ENCODE measurements at places on chromosomes 1 and 21. TPM values are rescaled to one million over a fixed set of nuclear protein-coding genes. Genes with fewer than 3 reads are reported as not detected.
A peak's percentile ranks its signal among the peaks of the same experiment; 100 is the strongest.

GRCh38 chr1:103348136-103348535, 177.4 kb upstream of the RNPC3 start:
- H3K36me3 ChIP-seq, result no peaks in the 10 kb centered on the region
- no peak overlapping the region for H3K27ac ChIP-seq
- no peaks in the 10 kb centered on the region for H3K27me3 ChIP-seq
- no peaks in the 10 kb centered on the region for H3K4me1 ChIP-seq
- no peak overlapping the region for H3K4me3 ChIP-seq

DNA sequence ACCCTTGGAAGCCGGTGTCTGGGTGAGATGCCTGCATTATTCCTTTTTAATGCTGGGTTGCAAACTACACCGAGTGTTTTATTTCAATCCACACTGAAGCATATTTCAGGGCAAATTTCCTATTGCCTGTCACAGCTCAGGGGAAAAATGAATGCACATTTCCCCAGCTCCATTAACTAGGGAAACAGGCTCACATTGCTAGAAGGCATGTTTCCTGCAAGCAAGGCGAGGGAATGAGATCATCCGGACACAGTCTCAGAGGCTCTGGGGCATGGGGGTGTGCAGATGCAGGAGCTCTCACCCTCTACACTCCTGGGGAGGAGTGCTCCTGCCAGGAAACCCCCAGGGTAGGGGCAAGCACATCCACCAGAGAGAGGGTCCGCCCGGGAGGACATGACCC, 24.6 kb downstream of the SYT2 start:
- no peak for DNase-seq
- H3K4me3 ChIP-seq, result no peak overlapping the region

DNA sequence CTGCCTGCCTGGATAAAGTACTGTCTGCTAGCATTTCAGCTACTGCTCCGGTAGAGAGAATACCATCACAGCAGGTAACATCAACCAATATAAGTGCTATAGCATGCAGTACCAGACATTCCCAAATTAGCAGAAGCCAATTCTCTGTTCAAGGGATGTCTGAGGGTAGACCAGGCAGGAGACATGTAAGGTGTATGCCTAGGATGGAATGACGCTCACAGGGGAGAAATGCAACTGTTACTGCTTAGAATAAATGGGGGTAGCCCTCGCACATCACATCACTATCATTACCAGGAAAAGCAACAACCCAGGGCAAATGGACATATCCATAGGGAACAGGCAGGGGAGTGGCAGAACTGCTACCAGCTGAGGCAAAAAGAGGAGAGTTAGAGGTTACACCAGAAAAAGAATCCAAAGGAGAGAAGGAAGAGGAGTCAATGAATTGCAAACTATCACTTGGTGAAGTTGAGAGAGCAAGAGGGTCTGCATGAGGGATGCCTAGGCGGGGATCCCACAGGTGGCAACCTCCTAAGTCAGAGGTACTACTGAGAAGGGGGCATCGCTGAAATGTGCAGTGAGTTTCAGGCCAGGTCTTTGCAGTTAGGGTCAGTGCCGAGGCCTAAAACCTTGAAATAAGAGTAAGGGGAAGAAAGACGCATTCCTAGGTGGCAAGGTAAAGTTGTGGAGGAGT, 1.1 kb downstream of the UBE2Q1 start:
- no peaks in the 10 kb centered on the region for H3K27me3 ChIP-seq
- peaks cover 33% of the 10 kb centered on the region for H3K36me3 ChIP-seq
- H3K27ac ChIP-seq, result peak overlapping the region; percentile 72

GRCh38 chr1:194159941-194160340, 973.5 kb upstream of the B3GALT2 start:
- H3K4me3 ChIP-seq, result no peak overlapping the region
- H3K4me1 ChIP-seq, result no peaks in the 10 kb centered on the region
- no peaks in the 10 kb centered on the region for H3K27me3 ChIP-seq
- no peaks in the 10 kb centered on the region for H3K36me3 ChIP-seq

DNA sequence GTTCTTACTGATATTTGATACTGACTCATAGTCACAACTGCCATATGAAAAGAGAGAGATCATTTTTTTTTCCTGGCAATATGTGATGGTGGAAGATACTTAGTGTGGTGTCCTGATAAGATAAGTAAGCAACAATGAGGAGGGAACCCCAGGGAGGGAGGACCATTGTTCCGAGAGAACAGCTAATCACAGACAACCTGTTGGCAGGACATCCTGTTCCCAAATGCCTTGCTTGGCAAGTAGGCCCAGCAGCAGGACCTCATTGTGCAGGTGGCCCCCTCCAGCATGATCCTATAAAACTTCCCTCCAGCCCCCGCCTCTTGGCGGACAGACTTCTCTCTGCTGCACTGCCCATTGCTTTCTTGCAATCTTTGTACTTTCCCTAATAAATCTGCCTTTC, 329.4 kb upstream of the CHRM3 start:
- no peak overlapping the region for H3K4me3 ChIP-seq
- no peaks in the 10 kb centered on the region for H3K36me3 ChIP-seq
- H3K27ac ChIP-seq, result no peak overlapping the region
- no peak for DNase-seq
- no peaks in the 10 kb centered on the region for H3K27me3 ChIP-seq

DNA sequence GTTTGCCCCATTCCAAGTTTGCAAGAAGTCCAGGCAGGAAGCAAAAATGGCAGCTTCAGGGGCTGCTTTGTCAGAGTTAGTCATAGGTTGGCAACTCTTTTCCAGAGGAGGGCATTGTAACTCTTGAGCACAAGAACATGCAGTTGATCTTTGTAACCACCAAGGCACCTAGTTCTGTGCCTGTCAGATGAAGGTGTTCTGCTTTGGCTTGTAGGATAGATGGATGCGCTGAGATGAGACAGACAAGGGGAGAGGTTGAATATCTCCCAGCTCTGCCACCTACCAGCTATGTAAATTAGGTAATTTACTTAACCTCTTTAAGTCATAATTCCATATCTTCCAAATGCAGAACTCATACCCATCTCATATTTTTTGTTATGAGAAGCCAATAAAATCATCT, 89.3 kb downstream of the ZNF648 start:
- DNase-seq, result no peak
- no peaks in the 10 kb centered on the region for H3K27me3 ChIP-seq
- no peaks in the 10 kb centered on the region for H3K4me1 ChIP-seq
- H3K36me3 ChIP-seq, result no peaks in the 10 kb centered on the region

- no peak for DNase-seq
- H3K4me1 ChIP-seq, result no peaks in the 10 kb centered on the region
- no peak overlapping the region for H3K4me3 ChIP-seq
- H3K36me3 ChIP-seq, result no peaks in the 10 kb centered on the region
Observed at GRCh38 chr1:162361349-162361748, 15.3 kb downstream of the SPATA46 start.

GRCh38 chr1:19307794-19308508, 4.0 kb downstream of the AKR7A2 start:
- no peaks in the 10 kb centered on the region for H3K27me3 ChIP-seq
- no peak overlapping the region for H3K27ac ChIP-seq
- no peak overlapping the region for H3K4me3 ChIP-seq
- peaks cover 38% of the 10 kb centered on the region for H3K36me3 ChIP-seq

DNA sequence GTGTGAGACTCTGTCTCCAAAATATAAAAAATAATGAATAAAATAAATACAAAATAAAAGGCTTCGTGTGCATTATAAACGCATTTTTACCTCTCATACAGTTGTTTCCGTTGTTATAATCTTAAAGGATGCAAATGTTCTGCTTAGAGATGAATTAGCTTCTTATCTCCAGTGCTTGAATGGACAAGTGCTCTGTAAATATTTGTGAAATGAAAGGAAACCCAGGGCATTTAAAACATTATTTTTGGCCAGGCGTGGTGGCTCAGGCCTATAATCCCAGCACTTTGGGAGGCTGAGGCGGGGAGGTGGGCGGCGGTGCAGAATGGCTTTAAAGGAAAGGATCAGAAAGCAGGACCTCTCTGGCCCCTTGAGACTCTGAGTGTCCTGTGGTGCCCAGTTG, 94.5 kb downstream of the HUNK start:
- H3K36me3 ChIP-seq, result no peaks in the 10 kb centered on the region
- no peak for DNase-seq
- no peak overlapping the region for H3K4me3 ChIP-seq
- H3K4me1 ChIP-seq, result no peaks in the 10 kb centered on the region
- no peak overlapping the region for H3K27ac ChIP-seq

GRCh38 chr1:40840526-40841323, 21.4 kb downstream of the CITED4 start:
- H3K27me3 ChIP-seq, result no peaks in the 10 kb centered on the region
- H3K4me1 ChIP-seq, result no peaks in the 10 kb centered on the region
- no peak overlapping the region for H3K4me3 ChIP-seq
- DNase-seq, result no peak
- peaks cover 4% of the 10 kb centered on the region for H3K36me3 ChIP-seq
- H3K27ac ChIP-seq, result no peak overlapping the region

DNA sequence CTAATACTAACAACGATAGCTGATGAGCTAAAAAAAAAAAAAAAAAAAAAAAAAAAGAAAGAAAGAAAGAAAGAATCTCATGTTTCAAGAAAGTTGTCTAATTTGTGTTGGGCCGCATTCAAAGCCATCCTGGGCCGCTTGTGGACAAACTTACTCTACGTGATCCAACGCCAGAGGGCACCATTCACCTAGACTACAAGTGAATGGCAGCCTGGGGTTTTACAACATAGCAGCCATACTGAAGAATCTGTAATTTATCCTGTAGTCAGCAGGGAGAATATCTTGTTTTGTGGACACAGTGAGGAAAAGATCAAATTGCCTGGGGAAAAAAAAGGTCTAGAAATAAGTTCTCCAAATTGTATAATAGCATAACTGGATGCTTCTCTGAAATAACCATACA, 47.0 kb downstream of the CYP2J2 start:
- no peaks in the 10 kb centered on the region for H3K27me3 ChIP-seq
- no peaks in the 10 kb centered on the region for H3K36me3 ChIP-seq
- no peak overlapping the region for H3K27ac ChIP-seq

DNA sequence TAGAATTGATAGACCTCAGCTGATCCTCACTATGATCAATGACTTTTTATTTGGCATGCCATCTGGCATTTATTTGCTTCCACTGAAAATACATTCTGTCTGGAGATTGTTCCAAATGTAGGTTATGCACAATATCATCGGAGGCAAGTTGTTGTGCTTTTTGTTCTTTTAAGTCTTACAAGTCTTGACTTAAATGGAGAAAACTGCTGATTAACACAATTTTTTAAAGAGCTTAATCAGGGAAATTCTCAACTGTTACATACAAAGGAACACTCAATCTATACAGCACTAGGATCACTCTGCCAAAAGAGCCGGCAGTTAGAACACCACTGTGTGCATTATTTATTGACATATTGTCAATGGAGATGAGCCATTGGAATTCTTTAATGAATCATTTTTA, 19.2 kb downstream of the CYYR1 start:
- DNase-seq, result no peak
- no peak overlapping the region for H3K27ac ChIP-seq
- H3K4me1 ChIP-seq, result no peaks in the 10 kb centered on the region
- H3K27me3 ChIP-seq, result no peaks in the 10 kb centered on the region
- H3K36me3 ChIP-seq, result no peaks in the 10 kb centered on the region
- no peak overlapping the region for H3K4me3 ChIP-seq

DNA sequence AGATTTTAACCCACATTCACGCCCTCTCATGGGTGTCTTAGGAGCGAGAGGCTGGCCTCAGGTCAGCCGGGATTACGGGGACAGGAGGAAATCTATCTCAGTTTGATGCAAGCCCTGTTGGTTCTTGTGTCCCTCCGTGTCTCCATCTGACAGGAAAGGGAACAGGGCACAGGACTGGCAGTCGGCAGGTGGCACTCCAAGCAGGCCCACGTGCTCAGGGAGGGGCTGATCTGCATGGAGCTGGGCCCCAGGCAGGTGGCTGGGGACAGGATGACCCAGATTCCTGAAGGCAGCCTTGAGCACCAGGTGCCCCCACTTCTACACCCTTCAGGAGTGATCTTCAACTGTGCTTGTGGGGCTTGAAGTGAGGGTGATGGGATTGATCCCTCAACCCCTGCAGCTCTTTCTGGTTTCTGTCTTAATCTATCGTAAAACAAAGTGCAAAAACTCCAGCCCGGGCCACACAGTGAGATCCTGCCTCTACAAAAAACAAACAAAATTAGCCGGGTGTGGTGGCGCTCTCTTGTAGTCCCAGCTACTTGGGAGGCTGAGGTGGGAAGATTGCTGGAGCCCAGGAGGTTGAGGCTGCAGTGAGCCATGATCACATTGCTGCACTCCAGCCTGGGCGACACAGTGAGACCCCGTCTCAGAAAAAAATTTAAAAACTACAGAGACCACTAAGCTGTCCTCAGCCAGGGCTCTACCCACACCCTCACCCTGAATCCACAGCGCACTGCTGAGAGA, 8.3 kb downstream of the PLEKHG5 start:
- H3K27ac ChIP-seq, result no peak overlapping the region
- H3K4me3 ChIP-seq, result no peak overlapping the region
- H3K36me3 ChIP-seq, result no peaks in the 10 kb centered on the region
- no peak for DNase-seq
- no peaks in the 10 kb centered on the region for H3K27me3 ChIP-seq

- H3K4me3 ChIP-seq, result peak overlapping the region; percentile 72
- H3K27me3 ChIP-seq, result no peaks in the 10 kb centered on the region
- no peaks in the 10 kb centered on the region for H3K4me1 ChIP-seq
Observed at GRCh38 chr1:58902830-58903513, 119.1 kb upstream of the JUN start.

GRCh38 chr1:202203238-202204039, 9.8 kb downstream of the LGR6 start:
- H3K4me1 ChIP-seq, result peaks cover 35% of the 10 kb centered on the region
- H3K4me3 ChIP-seq, result no peak overlapping the region
- no peak for DNase-seq
- peak overlapping the region; percentile 94 for H3K27ac ChIP-seq
- no peaks in the 10 kb centered on the region for H3K27me3 ChIP-seq
- H3K36me3 ChIP-seq, result no peaks in the 10 kb centered on the region

DNA sequence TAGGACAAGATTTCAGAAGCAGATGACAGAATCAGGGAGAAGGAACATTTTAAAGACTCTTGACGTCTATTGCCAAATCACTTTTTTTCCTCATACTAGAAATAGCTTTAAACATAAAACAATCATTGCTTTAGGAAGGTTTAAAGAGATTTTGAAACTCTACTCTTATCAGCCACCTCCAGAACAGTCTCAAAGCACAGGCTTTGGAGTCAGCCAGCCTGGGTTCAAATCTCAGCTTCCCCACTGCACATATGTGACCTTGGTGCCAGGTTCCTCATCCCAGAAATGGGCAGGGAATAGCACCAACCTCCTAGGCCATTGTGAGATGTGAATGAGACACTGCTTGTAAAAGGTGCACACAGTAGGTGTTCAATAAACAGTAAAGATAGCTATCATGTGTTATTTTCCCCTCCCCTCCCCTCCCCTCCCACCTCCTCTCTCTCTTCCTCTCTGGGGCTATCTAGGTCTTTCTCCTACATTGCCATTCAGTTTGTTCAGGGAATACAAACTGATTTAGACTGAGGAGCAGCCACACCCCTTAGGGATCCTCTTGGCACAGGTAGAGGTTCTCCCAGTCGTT, 20.6 kb downstream of the SPOCD1 start:
- DNase-seq, result no peak
- peaks cover 5% of the 10 kb centered on the region for H3K4me1 ChIP-seq
- H3K27me3 ChIP-seq, result no peaks in the 10 kb centered on the region
- H3K4me3 ChIP-seq, result no peak overlapping the region
- no peaks in the 10 kb centered on the region for H3K36me3 ChIP-seq
- H3K27ac ChIP-seq, result no peak overlapping the region

GRCh38 chr1:176852124-176852523, 312.4 kb downstream of the ASTN1 start:
- no peak overlapping the region for H3K4me3 ChIP-seq
- H3K4me1 ChIP-seq, result no peaks in the 10 kb centered on the region
- H3K36me3 ChIP-seq, result no peaks in the 10 kb centered on the region
- no peak for DNase-seq

Gene DSCAM
- total RNA-seq, result not detected

Gene PTPRF
- 55.1 TPM for total RNA-seq

Gene SPRR2E
- not detected for total RNA-seq

Gene LCE3D
- total RNA-seq, result not detected

Gene FCRLA
- total RNA-seq, result not detected

Gene TAS1R2
- not detected for total RNA-seq

Gene CD1B
- total RNA-seq, result not detected

Measured in thoracic aorta (tissue), 2 donors.